ENCODE measurements at places on chromosomes 16 and 17. TPM values are rescaled to one million over a fixed set of nuclear protein-coding genes. Genes with fewer than 3 reads are reported as not detected.
A peak's percentile ranks its signal among the peaks of the same experiment; 100 is the strongest.

Gene ATP2A1
- 0.42 TPM for total RNA-seq

Gene TBC1D3
- total RNA-seq, result not detected

Gene COL1A1
- total RNA-seq, result 456 TPM

GRCh38 chr16:88533932-88534637 lies 36.1 kb upstream of the ZC3H18 start:
- peak; percentile 93 for DNase-seq

GRCh38 chr16:30147843-30148510 lies 25.0 kb upstream of the MAPK3 start:
- DNase-seq, result peak; percentile 35

GRCh38 chr17:18889658-18890057 lies 31.7 kb downstream of the PRPSAP2 start:
- DNase-seq, result no peak

DNA sequence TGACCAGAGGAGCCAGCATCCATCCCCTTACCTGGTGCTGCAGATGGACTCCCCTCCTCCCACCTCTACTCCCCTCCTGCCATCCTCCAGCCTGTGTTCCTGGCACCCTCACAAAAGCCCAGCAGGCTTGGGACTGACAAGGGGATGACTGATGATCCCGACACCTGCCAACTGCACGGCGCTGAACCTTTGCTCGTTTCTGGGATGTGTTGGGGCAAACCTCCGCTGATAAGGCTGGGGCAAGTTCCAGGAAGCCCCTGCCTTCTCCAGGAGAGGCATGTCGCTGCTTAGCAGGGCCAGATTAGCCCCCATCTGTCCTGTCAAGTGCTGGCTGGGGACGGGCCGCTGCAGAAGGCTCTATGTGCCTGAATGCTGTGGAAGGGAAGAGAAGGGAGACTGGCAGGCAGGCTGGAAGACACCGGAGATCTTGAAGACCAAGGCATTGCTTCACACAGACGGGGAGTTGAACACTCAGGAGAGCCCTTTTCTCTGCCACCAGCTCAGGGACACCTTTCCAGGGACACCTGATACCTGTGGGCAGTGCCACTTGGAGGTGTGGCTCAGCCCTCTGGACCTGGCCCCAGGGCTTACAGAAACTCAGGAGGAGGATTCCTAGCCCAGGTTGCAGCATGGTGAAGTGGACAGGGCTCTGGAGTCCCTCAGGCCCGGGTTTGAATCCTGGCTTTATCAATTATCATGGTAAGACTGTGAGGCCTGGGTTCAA lies 973 bp upstream of the KRT15 start:
- no peak for DNase-seq

DNA sequence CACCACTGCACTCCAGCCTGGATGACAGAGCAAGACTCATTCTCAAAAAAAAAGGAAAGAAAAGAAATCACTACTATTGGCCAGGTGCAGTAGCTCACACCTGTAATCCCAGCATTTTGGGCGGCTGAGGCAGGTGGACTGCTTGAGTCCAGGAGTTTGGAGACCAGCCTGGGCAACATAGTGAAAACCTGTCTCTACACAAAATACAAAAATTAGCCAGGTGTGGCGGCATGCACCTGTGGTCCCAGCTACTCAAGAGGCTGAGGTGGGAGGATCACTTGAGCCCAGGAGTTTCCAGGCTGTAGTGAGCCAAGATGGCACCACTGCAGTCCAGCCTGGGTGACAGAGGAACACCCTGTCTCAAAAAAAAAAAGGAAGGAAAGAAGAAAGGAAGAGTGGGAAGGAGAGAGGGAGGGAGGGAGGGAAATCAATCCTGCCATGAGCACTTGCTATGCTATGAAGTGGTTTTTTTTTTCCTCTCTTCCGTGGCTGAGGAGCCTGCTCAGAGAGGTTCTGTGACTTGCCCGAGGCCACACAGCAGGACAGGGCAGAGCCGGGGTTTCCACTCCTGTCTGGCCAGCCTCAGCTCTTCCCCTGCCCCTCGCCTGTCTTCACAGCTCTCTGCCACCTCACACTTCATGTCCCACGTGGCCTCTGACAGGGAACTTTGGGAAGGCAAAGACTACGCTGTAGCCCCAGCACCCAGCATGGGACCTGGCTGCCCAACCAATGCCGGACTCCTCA lies 10.9 kb downstream of the GRIN2C start:
- no peak for DNase-seq

DNA sequence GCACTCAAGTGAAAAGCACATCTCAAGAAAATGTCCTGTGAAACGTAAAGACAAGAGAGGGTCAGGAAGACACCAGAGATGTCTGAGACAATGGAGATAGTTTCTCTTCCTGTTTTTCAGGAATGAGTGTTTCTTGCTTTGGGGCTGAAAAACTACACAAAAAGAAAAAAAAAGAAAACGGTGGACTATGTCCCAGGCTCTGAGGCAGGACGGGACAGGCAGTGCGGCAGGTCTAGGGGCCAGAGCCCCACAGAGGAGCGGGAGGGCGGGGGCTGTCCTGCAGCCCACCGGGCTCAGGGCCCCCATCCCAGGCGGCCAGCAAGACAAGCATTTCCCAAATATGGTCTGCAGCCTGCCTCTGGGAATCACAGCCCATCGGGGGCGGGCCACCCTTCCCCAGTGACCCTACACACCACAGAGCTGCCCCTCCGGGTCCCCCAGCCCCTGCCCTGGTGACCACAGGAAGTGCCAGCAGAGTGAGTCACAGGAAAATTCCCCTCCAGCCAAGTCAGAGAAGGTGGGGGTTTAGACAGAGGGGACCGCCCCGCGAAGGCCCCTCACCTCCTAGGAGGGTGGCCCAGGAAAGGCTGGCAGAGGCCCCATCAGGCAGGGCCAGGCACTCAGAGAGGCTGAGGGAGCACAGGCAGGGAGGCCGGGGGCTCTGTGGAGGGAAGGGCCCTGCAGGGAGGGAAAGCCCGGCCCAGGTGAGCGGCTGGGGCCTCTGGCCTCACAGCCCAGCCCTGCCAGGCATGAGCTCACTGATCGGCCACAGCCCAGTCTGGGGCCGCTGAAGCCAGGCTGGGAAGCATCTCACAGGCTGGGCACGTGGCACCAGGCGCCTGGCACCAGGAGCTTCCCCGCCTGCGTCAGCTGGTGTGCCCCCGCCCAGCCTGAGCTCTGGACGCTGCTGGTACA lies 6.3 kb downstream of the BCAR1 start:
- DNase-seq, result peak; percentile 93

- no peak for DNase-seq
Observed at GRCh38 chr16:27269300-27270150, 953 bp upstream of the NSMCE1 start.

DNA sequence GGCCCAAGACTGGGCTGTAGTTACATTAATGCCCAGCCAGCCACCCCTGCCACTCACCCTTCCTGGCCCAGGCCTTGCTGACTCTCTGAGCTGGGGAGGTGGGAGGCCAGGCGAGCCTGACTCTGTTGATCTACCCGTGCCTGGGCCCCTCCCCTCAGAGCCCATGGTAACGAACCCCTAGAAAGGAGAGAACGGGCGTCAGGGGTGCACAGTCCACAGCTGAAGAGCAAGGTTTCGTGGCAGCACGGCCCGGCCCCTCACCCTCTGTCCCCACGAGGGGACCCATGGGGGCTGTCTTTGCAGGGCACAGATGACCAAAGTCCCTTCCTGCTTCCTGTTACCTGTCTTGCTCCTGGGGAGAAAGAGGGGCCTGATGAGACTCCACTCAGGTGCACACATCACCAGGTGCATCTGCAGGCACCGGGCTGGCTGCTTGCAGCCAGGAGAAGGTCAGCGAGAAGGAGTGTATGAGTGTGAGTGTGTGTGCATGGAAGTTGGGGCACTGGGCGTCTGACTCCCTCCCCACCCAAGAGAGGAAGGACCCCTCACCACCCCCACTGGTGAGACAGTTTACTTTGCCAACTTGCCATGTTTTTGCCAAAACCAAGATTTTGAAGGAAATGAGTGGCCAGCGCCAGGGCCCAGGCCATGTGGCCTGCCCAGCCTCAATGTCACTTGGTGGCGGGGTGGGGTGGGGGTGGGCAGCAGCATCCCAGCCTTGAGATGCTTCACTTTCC lies 359.1 kb downstream of the SEC14L1 start:
- peak; percentile 67 for DNase-seq

Measured in posterior vena cava (tissue), 2 donors.